ENCODE measurements at places on chromosomes 16 and 17.
A peak's percentile ranks its signal among the peaks of the same experiment; 100 is the strongest.

- DNase-seq = no peak
Observed at GRCh38 chr17:55648086-55648485, 74.6 kb downstream of the TMEM100 start.

GRCh38 chr16:10080051-10080772 is 102.0 kb downstream of the GRIN2A start:
- no peak for DNase-seq

DNA sequence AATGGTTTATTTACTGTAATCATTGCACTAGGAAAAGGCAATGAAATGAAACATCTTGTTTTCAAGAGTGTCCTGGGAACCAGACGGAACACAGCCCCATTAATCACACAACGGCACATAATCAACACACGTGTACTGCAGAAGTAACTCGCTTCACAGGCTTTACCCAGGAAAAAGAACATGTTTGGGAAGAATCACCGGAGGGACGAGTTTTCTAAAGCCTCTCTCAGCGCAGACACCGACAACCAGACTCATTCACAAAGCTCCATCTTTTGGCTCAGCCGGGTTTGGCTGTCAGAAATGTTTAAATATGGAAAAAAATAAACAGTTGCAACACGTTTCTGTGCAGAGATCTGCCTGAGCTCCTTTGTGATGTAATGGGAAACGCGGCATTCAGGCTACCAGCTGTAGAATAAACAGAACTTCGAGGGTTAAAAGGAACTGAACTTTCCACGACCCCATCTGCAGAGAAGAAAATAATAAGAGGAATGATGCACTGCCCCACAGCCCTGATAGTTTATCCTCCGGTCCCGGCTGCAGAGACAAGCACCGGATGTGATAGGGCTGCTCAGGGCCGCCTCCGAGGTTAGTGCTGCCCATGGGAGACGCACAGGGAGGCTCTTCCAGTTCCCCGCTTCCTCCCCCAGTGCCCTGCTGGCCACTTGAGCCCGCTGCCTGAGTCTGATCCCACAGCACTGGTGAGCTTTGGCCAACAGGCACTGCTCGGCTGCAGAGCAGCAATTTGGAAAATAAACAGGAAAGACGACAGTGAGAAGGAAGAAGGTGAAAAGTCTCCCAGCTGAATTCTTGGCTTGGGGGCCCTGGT is 119.8 kb downstream of the HIC1 start:
- DNase-seq = peak; percentile 33

GRCh38 chr17:78538033-78538776 is 39.0 kb downstream of the DNAH17 start:
- DNase-seq = no peak

- DNase-seq = no peak
Observed at GRCh38 chr17:6392609-6393350, 42.1 kb downstream of the AIPL1 start.

DNA sequence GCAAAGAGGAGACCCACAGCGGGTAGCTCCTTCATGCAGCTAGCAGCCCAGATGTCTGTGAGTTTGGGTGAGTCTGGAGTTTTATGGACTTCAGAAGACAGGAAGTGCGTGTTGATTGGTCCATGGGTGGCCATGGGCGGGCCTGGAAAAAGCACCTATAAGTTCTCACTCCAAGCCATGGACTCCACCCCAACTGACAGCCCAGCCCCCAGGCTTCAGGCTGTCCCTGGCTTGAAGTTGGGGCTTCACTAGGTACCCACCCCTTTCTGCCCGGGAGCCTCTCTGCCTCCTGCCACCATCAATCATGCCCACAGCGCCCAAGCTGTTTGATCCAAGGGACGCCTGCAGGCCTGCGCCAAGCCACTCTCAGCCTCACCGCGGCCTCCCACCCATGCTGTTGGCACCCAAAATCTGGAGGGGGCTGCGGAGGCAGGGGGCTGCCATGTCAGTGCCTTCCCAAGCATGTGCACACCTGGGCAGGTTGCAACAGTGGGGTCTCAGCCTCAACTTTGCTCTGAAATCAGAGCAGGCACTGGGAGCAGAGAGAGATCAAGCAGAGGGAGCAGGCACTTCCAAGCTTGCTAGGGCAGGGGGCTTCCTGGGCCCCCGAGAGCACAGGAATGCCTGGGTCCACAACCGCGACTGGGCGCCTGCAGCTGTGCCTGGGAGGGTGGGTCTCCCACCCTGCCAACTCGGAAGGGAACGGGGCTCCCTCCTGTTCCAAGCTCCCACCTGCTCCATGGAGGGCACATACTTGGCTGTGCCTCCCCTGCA is 1503.7 kb downstream of the CDH11 start:
- peak; percentile 39 for DNase-seq

DNA sequence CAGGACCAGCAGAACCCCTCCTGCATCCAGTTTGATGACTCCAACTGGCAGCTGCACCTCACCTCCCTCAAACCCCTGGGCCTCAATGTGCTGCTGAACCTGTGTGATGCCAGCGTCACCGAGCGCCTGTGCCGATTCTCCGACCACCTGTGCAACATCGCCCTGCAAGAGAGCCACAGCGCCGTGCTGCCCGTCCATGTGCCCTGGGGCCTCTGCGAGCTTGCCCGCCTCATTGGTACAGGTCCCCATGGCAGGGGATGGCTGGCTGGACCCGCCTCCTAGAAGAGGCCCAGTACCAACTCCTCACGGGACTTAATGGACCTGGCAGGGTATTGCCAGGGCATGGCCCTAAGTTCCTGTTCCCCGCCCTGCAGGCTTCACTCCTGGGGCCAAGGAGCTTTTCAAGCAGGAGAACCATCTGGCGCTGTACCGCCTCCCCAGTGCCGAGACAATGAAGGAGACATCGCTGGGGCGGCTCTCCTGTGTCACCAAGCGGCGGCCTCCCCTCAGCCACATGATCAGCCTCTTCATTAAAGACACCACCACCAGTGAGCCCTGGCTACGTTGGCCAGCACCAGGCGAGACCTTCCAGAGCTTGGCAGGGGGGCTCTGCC is 22.7 kb downstream of the CASKIN2 start:
- no peak for DNase-seq

DNA sequence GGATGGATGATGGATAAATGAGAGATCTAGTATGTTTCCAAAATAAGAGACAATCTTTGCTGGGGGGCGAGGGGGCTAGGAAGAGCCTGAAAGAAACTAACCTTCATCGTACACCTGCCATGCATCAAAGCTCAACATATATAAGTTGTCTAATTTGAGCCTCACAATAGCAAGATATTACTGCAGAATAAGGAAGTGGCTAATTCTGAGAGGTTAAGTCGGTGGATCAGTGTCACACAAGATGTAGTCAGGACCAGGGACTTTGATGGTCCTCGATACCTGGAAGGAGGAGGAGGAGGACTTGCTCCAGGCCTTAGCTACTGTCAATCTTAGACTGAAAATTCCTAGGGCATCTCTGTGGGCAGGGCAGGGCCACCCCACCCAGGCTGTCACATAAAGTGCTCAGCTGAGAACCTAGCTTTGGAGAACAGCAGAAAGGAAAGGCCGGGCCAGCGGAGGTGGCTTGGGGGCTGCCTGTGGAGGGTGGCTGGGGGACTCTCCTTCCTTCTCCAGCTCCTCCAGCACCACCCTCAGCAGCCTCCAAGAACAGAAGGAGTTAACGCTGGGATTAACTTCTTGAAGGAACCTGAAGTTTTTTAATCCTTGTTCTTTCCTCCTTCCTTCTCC is 460 bp upstream of the SLC13A2 start:
- no peak for DNase-seq

- DNase-seq = peak; percentile 59
Observed at GRCh38 chr16:30996985-30997724, 12.1 kb downstream of the HSD3B7 start.

DNA sequence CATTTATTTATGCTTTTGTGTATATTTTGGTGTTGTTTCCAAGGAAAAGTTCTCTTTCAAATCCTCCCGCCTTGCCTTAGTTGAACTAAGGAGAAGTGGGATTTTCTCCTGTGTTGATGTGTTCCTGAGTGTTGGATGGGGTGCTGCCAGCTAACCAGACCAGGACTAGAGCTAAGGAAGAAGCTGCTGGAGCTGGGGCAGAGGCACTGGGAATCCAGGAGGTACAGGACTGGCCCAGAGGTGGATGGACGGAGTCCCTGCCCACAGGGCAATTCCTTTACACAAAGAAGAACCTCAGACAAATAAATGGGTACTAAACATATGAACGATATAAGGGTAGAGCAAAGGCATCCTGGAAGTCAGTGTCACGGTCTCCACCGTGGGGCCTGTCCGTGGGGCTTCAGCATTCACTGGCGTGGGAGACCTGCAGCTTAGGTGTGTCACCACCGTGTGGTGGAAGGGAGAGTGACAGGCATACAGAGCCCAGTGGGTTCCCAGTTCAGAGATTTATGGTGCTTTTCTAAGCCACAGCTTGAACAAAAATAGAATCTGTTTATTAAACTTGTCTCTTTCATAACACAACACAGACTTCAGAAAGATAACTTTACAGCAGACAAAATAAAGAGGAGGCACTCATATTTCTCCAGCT is 270.7 kb downstream of the NTN1 start:
- no peak for DNase-seq

DNA sequence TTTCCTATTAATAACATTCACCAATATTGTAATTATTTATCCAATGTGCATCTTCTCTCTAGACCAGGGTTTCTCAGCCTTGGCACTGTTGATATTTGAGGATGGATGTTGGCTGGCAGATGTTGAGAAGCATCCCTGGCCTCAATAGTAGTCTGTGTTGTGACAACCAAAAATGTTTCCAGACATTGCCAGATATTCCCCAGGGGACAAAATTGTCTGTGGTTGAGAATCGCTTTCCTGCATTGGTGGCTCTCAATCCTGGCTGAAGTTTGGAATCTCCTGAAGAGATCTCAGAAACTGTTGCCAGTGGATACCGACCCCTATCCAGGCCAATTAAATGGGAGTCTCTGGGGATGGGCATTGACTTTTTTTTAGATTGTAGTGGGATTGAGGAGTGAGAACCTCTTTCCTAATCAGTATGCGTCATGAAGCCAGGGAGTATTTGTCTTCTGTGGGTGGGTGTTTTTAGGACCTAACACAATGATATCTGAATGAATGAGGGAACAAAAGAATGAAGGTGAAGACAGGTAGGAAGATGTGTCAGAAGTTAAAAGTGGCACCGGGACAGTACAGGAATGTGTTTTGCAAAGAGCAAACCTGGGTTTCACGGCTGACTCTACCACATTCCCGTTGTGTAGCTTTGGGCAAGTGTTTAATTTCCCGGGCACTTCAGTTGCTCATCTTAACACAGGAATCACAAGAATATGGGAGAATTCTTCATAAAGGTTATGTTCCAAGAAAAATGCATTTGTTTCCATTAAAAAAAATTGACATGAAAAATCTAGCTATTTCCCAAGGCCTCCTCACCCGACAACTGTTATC is 24.3 kb downstream of the HSD17B2 start:
- no peak for DNase-seq

GRCh38 chr17:75194879-75195278 is 10.6 kb upstream of the NUP85 start:
- DNase-seq = no peak

GRCh38 chr16:4474192-4474961 is at the start of gene NMRAL1:
Gene NMRAL1 (minus strand): TSS chr16:4474625. CDS start chr16:4474132, 493 bp downstream.
- DNase-seq = peak; percentile 78

DNA sequence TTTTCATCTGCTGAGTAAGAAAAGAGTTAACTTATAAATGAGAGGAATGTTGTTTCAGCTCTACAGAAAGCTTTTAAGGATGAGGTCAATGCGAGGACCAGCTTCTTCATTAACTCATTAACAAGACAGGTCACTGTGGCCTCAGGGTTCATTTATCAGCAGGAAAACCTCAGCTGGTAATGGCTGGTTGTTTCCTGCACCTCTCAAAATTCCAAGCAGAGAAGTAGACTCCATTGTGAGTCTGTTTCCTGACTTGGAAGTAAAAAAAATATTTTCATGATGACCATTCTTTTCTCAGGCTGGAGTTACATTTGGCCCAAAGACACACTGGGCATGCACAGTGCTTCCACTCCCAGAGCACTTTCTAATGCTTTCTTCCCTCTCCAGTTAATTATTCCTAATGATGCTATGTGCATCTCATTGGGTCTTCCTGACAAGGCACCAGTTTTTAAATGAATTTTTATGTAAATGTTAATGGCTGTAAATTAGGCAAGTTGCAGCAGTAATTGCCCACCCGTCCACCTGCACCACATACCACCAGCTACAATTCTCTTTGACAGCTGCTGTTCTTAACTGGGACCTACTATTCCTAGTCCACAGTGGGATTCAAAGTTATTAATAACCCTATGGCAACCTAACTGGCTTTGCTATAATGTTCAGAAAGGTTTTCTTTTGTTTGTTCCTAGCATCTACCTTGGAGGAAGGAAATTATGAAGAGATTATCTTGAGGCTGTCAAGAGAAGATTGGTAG is 89.5 kb upstream of the BCAR1 start:
- no peak for DNase-seq

DNA sequence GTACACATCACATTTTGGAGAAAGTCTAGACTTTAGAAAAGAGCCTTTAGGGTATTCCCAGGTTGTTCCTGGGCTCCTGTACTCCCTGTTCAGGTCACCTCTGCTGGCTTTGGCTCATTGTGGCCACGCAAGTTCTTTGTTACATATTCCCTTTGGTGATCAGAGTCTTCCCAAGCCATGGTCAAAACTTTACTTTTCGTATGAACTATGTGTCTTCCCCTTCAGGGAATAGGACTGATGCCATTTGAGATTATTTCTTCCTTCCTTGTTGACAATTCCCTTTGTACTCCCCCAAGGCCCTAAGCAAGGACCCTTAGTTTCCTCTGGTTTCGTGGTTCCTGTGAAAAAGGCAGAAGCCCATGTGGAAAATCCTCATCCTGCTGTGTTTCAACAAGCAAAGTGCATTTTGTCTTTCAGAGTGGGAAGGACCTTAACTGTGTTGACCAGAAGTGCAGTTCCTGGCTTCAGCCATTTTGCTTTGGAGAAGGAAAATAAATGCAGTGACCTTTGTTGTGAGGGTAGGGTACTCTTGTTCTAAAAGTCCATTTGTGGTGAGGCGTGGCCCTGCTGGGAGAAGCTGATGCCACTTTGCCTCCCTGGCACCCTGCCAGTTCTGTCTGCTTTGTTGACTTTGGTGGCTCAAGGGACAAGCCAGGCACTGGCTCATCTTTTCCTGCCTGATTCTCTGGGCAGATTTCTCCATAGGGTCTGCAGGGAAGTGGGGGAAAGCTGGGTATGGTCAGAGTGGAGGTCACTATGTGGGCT is 55.1 kb downstream of the ZNRF1 start:
- DNase-seq = peak; percentile 83

- peak; percentile 30 for DNase-seq
Observed at GRCh38 chr16:57993438-57993837, 7.0 kb downstream of the ZNF319 start.

GRCh38 chr16:72369274-72369673 is 197.3 kb upstream of the PMFBP1 start:
- no peak for DNase-seq

DNA sequence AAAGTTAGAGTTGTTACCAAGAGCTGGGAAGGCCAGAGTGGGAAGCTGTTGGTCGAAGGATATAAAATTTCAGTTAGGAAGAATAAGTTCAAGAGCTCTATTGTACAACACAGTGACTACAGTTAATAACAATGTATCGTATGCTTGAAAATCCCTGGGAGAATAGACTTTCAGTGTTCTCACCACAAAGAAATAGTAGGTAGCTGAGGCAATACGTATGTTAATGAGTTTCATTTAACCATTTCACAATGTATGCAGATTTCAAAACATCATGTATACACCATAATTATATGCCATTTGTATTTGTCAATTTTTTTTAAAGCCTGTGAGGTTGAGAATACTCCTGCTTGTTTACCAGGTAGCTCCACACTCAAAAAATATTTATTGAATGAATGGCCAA is 41.5 kb upstream of the MYOCD start:
- DNase-seq = no peak

- DNase-seq = no peak
Observed at GRCh38 chr16:78988361-78988969, 612.1 kb downstream of the MAF start.

GRCh38 chr16:79980650-79981521 is 380.3 kb upstream of the MAF start:
- DNase-seq = peak; percentile 3

Measured in NCI-H510A treated with DMSO at 0.1 percent for 48 hours (cell line).